ENCODE measurements at places on chromosomes 3 and 15. TPM values are rescaled to one million over a fixed set of nuclear protein-coding genes. Genes with fewer than 3 reads are reported as not detected.

- DNase-seq: peak; percentile 63
Measured at GRCh38 chr3:195877767-195878423, 30.5 kb downstream of the TNK2 start.

DNA sequence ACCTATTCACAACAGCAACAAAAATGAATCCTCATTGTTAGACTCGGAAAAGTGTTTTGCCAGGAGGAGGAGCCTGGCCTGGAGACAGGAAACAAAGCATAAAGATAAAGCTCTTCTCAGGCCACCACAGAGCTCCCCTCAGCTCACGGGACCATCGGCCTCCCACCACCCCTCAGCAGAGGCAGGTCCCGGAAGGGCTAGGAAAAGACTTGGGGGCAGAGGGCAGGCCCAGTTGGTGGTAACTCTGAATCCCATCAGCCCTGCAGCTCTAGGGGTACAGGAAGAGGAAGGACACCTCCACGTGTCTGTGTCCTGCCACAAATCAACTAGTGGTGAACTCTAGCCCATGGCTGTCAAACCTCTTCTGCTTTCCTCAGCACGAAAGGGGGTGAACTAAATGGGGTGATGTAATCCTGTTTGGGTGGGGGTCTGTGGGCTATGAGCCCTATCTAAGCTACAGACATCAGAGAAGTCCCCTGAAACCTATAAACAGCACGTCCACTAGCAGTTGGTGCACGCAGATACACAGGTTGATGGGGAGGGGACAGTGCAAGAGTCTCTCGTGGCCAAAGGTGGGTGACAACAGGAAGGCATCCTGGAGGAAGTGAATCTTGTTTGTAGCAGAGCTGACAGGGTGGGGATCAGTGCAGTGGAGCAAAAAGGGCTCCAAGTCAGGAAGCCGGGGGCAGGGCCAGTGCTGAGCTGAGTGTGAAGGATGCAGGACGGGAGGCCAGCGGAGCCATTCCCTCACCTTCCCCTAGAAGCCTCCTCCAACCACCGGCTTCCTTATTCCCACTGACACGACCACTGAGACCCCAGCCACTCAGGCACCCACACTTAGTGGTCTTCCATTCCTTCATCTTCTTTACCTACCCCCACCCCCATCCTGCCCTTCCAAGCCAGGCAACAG is 111.1 kb upstream of the HACD2 start:
- no peak for DNase-seq

DNA sequence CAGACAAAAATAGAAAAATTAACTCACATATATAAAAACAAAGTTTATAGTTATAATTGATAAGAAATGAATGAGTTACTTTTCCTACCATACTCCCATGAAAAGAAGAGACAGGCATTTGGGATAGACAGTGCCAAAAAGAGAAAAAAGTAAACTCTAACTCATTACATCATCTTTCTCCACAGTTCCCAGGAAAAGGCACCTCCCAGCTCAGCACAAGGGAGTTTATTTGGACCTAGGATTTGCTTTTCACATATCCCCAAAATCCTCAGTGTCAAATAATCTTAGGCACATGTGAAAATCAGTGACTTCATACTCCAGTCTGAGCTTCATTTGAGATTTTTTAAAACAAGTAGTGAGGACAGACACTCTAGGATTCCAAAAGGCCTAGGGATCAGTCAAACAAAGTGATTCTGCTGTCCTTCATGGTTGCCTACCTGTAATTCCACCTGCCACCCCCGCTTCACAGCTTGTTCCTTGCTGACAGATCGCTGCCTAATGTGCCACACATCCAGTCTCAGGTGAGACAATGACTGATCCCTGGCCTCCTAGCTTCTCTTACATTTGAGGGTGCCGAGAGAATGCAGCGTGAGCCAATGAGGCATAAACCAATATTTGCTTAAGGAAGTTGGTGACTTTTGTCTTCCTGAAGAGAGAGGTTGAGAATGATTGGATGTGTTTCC is 573.7 kb downstream of the TBL1XR1 start:
- DNase-seq: peak; percentile 1

- DNase-seq: peak; percentile 80
Measured at GRCh38 chr3:52144034-52144795, 10.0 kb downstream of the POC1A start.

GRCh38 chr3:36893137-36893557 is 51.7 kb downstream of the TRANK1 start:
- no peak for DNase-seq

DNA sequence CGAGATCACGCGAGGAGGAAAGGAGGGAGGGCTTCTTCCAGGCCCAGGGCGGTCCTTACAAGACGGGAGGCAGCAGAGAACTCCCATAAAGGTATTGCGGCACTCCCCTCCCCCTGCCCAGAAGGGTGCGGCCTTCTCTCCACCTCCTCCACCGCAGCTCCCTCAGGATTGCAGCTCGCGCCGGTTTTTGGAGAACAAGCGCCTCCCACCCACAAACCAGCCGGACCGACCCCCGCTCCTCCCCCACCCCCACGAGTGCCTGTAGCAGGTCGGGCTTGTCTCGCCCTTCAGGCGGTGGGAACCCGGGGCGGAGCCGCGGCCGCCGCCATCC is 1.1 kb upstream of the SETD5 start:
- DNase-seq: peak; percentile 81

DNA sequence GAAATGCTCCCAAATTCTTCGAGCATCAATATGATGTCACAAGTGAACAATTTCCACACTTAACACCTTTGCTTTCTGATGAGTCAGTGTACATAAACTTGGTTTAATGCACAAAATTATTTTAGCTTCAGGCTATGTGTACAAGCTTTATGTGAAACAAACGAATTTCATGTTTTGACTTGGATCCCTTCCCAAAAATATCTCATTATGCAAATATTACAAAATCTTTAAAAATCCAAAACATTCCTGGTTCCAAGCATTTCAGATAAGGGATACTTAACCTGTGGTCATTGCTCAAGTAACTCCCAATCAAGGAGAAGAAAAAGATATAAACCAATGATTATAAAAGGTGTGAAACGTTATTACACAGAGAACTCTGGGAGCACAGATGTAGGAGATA is 25.2 kb downstream of the RAB5A start:
- DNase-seq: no peak

- DNase-seq: no peak
Measured at GRCh38 chr3:59653405-59654122, 603.7 kb upstream of the CFAP20DC start.

GRCh38 chr3:63995086-63995485 is 28.2 kb downstream of the PSMD6 start:
- DNase-seq: no peak

GRCh38 chr15:70395164-70395563 is 297.4 kb upstream of the TLE3 start:
- DNase-seq: no peak

GRCh38 chr3:73074781-73075180 is 13.3 kb downstream of the EBLN2 start:
- no peak for DNase-seq

DNA sequence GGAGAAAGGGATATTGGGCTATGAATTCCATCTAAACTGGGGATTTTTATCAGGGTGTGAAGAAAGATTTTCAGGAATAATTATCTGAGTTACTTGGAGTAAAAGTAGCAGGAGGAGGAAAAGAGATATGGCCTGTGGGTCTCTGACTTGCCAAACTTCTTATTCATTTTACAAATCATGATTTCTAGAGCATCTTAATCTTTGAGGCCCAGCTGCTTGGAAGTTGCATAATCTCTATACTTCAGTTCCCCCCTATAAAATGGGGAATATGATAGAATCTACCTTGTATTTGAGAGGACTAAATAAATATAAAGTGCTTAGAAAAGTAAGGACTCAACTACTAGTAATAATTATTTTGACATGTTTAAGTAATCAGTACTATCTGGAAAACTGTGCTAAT is 11.0 kb upstream of the GABPB1 start:
- no peak for DNase-seq

GRCh38 chr3:27728195-27729087 is 6.3 kb upstream of the EOMES start:
- no peak for DNase-seq

DNA sequence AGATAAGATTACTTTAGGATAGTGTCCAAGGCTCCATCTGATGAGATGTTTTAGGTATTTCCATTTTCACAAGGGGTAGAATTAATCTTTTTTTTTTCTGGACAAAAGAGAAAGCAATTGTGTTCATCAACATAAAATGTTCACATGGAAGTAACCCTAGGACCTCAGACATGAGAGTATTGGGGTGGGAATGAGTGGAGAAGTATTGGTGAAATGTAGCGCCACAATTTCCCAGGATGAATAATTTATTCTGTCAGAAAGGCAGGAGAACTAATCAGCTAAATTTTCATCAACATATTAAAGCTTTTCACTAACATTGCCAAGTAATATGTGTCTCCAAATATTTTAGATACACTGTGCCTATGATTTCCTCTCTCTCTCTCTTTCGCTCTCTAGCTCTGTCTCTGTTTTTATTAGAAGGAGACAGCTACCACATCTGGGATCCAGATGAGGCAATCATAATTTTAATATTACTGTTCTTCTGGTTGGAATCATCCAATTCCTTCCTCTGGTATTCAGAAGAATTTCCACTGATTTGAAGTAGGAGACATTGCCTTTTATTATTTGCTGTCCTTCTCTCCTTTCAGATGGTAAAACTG is 21.6 kb upstream of the ZNF280D start:
- no peak for DNase-seq

GRCh38 chr15:72866866-72867616 is 83.5 kb upstream of the ADPGK start:
- DNase-seq: no peak

- DNase-seq: no peak
Measured at GRCh38 chr15:63035977-63036376, 6.6 kb upstream of the TPM1 start.

- DNase-seq: no peak
Measured at GRCh38 chr3:22858486-22858885, 344.6 kb upstream of the UBE2E2 start.

DNA sequence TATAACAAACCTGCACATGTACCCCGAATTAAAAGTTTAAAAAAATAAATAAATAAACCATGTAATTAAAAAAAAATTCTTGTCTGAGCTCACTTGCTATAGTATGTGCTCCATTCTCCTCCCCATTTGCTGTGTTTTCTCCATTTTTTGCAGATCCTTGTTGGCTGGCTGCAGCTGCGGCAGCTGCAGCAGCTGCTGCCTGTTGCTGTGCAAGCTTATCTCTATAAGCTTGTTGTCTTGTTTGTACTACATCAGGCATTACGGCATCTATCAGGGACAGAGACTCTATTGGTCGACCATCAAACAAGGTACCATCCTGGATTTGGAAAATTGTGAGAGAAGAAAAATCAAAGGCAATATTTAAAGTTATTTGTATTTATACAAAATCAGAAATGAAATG is 145.9 kb downstream of the TBL1XR1 start:
- DNase-seq: no peak

- no peak for DNase-seq
Measured at GRCh38 chr3:104353951-104354350, 1012.8 kb upstream of the ALCAM start.

DNA sequence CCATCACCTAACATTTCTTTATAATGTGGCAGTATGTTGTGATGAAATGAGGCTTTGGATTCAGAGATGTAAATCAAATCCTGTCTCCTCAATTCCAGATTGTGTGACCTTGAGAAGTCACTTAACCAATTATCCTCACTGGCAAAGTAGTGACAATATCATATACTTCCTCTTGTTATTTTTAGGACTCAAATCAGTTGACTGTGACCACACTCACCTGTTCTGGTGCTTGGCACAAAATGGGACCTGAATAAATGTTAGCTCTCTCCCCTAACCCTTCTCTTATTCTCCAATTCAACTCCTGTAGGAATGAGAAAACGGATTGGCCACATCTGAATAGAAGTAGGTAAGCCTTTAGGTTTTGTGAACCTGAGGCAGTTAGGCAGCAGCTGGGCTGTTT is 42.1 kb downstream of the IQCH start:
- no peak for DNase-seq

DNA sequence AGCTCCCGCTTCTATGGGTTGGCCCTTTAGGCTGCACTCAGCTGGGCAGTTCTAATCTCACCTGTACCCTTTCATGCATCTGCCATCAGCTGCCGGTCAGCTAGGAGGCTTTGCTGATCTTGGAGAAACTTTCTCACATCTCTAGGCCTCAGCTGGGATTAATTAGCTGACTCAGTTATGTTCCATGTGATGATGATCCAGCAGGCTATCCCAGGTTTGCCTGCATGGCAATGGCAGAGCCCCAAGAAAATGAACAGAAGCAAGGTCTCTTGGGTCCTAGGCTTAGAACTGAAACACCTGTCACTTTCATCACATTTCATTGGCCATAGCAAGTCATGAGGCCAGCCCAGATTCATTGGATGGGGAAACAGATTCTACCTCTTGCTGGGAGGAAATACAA is 304.6 kb upstream of the TBC1D5 start:
- no peak for DNase-seq

DNA sequence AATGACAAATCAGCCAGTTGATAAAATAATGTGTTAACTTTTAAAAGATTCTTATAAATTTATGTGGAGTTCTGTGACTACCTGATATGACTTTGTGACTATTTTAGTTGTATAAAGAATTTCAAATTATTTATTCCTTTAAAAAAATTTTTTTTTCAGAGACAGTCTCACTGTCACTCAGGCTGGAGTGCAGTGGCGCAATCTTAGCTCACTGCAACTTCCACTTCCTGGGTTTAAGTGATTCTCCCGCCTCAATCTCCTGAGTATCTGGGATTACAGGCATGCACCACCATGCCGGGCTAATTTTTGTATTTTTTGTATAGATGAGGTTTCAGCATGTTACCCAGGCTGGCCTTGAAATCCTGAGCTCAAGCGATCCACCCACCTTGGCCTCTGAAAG is 48.5 kb downstream of the MBNL1 start:
- no peak for DNase-seq

DNA sequence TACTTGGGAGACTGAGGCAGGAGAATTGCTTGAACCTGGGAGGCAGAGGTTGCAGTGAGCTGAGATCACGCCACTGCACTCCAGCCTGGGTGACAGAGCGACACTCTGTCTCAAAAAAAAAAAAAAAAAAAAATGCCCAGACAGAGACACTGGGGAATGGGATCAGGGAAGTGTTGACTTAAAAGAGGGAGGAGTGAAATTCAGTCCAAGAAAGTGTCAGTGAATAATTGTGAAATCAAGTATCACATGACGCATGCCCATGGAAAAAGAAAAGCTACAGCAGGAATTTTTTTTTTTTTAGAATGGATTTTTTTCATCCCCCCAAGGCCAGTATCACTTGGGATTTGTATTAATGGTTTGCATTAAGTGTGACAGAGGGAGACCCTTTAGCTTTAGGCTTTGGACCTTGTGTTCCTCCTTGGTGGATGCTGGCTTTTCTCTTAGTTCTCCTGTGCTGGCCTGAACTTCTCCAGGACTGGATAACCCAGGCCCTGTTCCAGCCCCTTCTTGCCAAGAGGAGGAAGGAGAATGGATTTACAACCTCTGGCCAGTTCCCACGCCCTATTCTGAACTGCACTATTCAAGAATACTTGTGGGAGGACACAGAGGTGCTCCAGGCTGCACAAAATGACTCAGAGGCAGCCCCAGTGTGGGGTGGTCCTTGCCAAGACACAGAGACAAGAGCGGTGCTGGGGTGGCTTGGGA is 36.7 kb upstream of the ZNF774 start:
- DNase-seq: peak; percentile 50

GRCh38 chr3:183050706-183051105 is 48.6 kb downstream of the MCCC1 start:
- no peak for DNase-seq

The LRRC3B gene
- total RNA-seq: not detected

The BMF gene
- total RNA-seq: 11.6 TPM

The MYLK gene
- total RNA-seq: 20.5 TPM

The RAD18 gene
- 3.8 TPM for total RNA-seq

The IQCF2 gene
- not detected for total RNA-seq

The DOCK3 gene
- total RNA-seq: not detected

The SMCO1 gene
- not detected for total RNA-seq

The TPRG1 gene
- 0.21 TPM for total RNA-seq

The SPINK8 gene
- not detected for total RNA-seq

The SCN11A gene
- total RNA-seq: not detected

The PLSCR2 gene
- total RNA-seq: not detected
